ENCODE measurements at places on chromosomes 2 and 18. TPM values are rescaled to one million over a fixed set of nuclear protein-coding genes. Genes with fewer than 3 reads are reported as not detected.

The SOX11 gene
- polyA plus RNA-seq = 22.9 TPM

The GBX2 gene
- 0.52 TPM for polyA plus RNA-seq

The PDE11A gene
- 9.4 TPM for polyA plus RNA-seq

The BCL11A gene
- 15.1 TPM for polyA plus RNA-seq

The TEX44 gene
- polyA plus RNA-seq = not detected

The SLC25A12 gene
- 34.6 TPM for polyA plus RNA-seq

The ADD2 gene
- polyA plus RNA-seq = 6.0 TPM

The IL36RN gene
- polyA plus RNA-seq = 0.07 TPM

The FLACC1 gene
- 3.1 TPM for polyA plus RNA-seq

The SLC25A52 gene
- polyA plus RNA-seq = 0.67 TPM

The COLEC12 gene
- polyA plus RNA-seq = 23.3 TPM

The C2orf92 gene
- 25.4 TPM for polyA plus RNA-seq

The LOXHD1 gene
- polyA plus RNA-seq = 1.4 TPM

The SS18 gene
- polyA plus RNA-seq = 133 TPM

The ANKRD53 gene
- 0.90 TPM for polyA plus RNA-seq

The SETBP1 gene
- polyA plus RNA-seq = 35.3 TPM

The ZSWIM2 gene
- polyA plus RNA-seq = not detected

The ADCYAP1 gene
- 0.10 TPM for polyA plus RNA-seq

The CHMP3 gene
- polyA plus RNA-seq = 138 TPM

The KCNF1 gene
- 0.95 TPM for polyA plus RNA-seq

The DSG4 gene
- polyA plus RNA-seq = not detected

The DYNAP gene
- polyA plus RNA-seq = 0.08 TPM

The GPR35 gene
- 2.9 TPM for polyA plus RNA-seq

The NEU2 gene
- not detected for polyA plus RNA-seq

The GPR75 gene
- 5.0 TPM for polyA plus RNA-seq

The IL1RN gene
- polyA plus RNA-seq = 3.2 TPM

The TUBB8B gene
- 0.96 TPM for polyA plus RNA-seq

The ID2 gene
- 306 TPM for polyA plus RNA-seq

The PCARE gene
- 0.43 TPM for polyA plus RNA-seq

The COL4A4 gene
- 48.6 TPM for polyA plus RNA-seq

The LIPT1 gene
- polyA plus RNA-seq = 18.7 TPM

Measured in left kidney (tissue), 8 donors.